ENCODE measurements at places on chromosomes 4 and X.

- DNase-seq: no peak
Observed at GRCh38 chr4:13626492-13627177, 890 bp downstream of the BOD1L1 start.

DNA sequence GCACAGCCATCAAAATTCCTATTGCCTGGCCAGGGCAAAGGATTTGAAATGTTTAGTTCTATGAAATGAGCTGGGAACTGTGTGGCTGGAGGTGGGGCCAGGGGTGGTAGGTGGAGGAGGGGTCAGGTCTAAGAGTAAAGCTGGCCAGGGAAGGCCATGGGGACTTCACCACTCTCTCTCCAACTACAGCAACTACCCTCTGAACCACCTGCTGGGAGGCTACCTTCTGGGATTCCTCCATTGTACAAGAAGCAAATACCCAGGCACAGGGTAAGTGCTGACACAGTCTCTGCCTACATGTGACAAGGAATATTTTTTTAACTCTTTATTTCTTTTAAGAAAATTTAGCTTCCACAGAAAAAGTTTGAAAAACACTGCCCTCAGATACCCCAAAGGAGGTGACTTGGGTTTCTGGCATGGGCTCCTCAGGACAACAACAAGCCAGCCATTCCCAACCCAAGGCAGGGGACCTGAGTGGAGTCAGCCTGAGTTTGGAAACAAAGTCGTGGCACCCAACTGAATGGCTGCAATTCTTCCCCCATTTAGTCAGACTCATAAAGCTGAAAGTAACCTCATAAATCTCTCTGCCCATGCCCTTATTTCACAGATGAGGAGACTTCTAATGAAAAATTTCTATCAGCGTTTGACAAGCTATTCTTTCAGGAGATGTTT lies 593.8 kb upstream of the DIPK2B start:
- DNase-seq: no peak

- no peak for DNase-seq
Observed at GRCh38 chr4:86898562-86898961, 6.3 kb upstream of the C4orf36 start.

DNA sequence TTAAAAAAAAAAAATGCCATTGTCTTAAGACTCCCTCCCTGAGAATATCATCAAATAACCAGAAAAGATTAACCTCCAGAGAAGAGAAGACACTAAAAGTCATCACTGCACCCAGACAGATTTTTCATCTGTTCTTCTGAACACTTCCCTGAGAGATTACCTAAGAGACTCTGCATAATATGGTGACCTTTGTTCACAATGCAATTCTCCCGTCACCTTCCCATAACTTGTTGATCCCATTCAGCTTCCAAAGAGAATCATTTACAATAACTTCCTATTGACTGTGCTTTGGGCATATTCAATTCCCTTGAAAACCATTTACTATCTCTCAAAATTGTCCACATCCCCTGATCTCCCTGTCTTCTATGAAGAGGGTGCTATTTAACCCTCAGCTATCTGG lies 85.1 kb upstream of the SMAD1 start:
- no peak for DNase-seq
